ENCODE measurements at places on chromosomes 5 and 9.

DNA sequence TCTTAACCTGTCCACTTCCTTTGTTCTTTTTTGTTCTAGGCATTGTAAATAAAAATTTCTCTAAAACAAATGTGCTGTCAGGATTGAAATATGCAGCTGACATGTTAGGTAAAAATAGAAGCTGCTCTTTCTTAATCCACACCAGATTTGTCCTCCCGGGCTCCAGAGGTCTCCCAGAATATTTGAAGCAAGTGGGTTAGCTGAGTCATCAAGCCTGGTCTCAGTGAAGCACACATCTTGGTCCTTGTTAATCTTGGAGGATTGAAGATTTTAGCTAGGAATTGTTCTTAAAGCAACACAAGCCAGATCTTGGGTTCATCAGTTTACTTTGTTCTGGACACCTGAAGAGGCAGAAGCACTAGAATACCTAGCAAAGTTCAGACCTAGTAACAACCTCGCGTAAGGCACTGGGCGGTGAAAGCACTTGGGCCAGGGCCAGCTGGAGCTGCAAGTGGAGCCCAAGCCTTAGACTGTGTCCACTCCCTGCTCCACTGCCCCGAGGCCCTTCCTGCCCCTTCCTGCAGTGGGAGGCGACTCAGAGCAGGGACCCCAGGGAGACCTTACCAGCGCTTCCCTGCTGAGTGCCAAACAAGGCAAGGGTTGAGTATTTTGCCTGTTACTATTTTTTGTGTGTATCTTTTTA lies 36.5 kb downstream of the HABP4 start:
- DNase-seq: no peak

DNA sequence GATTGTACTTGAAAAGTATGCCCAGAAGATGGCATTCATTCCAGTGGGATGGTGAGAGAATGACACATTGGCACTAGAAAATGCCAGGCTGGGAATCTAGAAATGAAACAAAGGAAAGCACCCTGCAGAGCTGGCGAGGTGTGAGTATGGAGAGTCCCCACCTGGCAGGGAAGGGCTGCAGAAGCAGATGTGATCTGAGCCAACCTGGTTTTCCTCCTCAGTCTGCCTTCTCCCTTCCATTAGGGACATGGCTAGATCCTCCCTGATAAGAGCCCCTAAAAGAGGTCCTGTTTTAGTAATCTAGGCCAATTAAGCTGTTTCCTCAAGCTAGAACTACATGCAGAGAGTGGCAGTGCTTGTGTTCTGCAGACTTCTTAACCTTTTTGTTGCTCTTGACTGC lies 24.7 kb upstream of the TNFSF15 start:
- DNase-seq: no peak

DNA sequence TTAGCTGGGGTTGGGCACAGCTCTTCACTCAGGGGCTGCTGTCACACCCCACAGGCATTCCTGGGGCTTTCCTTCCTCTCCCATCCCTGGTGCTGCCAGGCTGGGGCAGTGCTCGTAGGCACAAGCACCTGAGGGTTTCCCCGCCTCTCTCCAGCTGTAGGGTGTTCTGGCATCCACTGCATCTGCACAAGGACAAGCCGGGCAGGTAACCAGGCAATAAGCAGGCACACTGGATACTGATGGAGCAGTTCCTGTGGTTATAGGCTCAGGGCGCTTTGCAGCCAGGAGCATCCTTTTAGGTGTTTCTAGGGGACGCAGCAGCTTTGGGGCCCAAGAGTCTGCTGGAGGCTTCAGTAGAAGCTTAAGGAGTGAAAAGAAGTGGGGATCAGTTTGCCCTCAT lies 56.8 kb downstream of the ARHGEF37 start:
- DNase-seq: no peak

GRCh38 chr5:145668714-145669113 lies 166.4 kb downstream of the PRELID2 start:
- DNase-seq: no peak

- DNase-seq: no peak
These were observed 85.9 kb downstream of the BOD1 start for GRCh38 chr5:173530547-173530946.

GRCh38 chr5:169746147-169746694 lies 109.1 kb downstream of the DOCK2 start:
- DNase-seq: no peak

DNA sequence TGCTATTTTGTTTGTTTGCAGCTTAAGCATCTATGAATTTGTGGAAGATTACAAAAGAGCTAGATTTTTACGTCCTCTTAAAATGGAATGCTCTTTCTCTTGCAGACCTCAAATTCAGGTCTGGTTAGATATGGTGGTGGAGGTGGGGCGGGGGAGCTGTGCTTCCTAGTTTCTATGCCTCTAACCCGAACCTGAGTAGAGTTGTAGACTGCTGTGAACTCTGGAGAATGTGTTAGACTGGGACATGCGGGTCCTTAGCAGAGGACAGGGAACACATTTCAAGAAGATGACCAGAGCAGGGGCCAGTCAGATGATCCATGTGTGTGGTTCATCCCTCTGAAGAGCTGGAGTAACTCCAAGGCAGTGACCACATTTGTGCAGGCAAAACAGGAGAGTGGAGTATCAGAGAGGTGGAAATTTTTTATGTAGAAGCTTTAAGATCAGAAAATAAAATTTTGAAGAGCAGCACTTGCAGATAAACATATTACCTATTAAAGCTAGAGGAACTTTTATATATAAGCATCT lies 154.9 kb downstream of the FAM174A start:
- DNase-seq: no peak

DNA sequence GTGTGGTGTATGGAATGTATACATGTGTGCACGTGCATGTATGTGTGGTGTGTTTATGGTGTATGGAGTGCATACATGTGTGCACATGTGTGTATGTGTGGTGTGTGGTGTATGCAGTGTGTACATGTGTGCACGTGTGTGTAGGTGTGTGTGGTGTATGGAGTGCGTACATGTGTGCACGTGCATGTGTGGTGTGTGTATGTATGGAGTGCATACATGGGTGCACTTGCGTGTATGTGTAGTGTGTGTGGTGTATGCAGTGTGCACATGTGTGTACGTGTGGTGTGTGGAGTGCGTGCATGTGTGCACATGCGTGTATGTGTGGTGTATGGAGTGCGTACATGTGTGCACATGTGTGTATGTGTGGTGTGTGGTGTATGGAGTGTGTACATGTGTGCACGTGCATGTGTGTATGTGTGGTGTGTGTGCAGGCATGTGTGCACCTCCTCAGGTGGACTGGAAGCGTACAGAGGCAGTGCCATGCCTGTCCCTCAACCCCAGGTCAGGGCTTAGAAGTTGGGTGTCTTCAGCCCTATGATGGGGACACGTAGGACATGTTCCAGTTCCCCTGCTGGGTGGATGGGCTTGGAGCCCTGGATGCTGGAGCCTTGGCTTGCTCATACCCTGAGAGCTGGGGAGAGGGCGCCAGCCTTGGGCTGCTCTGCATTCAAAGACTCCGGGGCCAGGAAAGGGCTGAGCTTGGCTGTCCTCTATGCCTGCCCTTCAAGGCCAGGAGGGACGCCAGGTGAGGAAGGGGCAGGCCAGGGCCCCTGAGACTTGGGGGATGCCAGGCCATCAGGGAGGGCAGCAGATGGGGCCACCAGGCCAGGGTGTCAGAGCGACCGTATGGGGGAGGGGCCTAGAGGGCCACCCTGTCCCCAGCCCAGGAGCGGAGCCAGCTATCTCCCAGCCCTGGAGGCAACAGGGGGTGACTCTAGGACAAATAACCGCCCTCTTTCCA lies 12.2 kb downstream of the MYMK start:
- DNase-seq: no peak

- no peak for DNase-seq
These were observed 202.8 kb downstream of the DMRTA1 start for GRCh38 chr9:22649384-22649783.

- DNase-seq: no peak
These were observed 24.1 kb downstream of the SLC1A3 start for GRCh38 chr5:36630201-36631145.

- DNase-seq: no peak
These were observed 30.4 kb downstream of the RUSC2 start for GRCh38 chr9:35520364-35520710.

- no peak for DNase-seq
These were observed 72.9 kb downstream of the ECPAS start for GRCh38 chr9:111411266-111411665.

DNA sequence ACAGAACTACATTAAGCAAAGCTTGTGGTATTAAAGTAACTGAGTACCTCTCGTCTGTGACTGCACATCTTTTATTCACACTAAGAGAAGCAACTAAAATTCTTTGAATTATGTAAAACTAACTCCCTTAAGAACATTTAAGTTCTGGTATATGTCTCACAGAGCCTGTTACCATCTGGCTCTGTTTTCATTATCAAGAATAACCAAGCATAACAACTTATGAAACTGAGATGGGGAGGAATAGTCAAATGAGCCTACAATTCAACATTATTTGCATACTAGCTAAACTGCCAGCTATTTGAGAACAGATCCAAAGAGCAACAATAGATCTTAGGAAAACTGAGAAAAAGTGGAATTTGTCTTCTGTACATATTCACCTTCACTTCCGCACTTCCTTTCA lies 25.3 kb upstream of the ISOC1 start:
- DNase-seq: no peak

DNA sequence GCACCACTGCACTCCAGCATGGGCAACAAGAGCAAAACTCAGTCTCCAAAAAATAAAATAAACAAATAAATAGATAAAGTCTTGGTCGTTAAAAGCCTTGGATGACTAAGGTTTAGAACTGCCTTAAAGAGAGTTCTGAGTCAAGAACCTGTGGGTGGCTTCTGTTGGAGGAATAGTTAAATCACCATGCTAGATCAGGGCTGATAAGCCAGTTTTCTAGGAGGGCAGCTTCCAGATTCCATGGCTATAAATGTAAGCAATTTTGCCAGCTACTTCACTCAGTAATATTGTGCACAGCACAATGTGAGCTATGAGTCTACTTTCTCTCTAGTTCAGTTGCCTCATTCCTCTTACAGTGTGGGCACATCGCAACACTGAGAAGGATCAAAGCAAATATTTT lies 242.1 kb upstream of the NUDT12 start:
- no peak for DNase-seq

DNA sequence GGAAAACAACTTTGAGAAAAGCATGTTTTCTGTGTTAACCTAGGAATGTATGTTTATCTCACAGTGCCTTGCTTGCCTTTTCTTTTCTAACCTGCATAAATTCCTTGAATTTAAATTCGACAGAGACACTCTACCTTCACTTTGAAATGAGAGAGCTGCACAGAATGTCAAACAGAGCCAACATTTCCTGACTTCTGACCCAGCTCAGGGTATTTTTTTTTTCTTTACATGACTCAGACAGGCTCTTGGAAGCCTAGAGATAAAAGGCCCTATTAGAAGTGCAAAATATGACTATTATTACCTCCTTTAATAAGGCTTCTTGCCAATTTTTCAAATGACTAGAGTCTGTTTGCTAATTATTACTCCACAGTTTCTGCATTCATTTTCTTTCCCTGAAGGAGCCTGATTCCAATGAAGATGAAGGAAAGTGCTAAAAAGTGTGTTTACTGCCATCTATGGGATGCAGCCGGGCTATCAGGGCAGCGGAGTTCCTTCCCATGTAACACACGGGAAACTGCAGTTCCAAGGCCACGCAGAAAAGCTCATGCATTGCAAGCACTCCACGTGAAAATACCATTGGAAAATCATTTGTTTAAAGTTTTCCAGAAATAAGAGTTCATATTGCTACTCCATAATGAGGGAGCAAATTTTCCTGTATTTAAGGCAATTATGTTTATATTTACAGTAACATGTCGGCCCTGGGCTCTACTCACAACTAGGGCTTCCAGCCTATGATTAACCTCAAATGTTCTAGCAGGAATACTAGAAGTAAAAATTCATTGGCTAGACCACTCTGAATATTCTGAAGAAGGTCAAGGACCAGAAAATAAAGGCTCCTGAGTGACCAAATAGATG lies 485.6 kb downstream of the ZSWIM6 start:
- DNase-seq: peak; percentile 15

DNA sequence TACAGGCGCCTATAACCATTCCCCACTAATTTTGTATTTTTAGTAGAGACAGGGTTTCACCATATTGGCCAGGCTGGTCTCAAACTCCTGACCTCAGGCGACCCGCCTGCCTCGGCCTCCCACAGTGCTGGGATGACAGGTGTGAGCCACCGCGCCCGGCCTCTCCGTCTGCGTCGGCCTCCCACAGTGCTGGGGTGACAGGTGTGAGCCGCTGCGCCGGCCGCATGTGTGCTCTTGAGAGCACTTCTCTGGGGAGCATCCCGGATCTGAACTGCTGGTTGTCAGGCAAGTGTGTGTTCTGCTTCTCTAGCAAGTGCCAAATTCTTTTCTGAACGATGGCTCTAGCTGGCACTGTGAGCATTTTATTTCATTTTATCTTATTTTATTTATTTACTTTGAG lies 3.7 kb upstream of the ENTPD2 start:
- no peak for DNase-seq

- peak; percentile 37 for DNase-seq
These were observed 426.8 kb downstream of the KIAA0825 start for GRCh38 chr5:94191604-94192003.

GRCh38 chr5:133469846-133470245 lies 142.5 kb downstream of the FSTL4 start:
- no peak for DNase-seq

- DNase-seq: no peak
These were observed 513.9 kb downstream of the CTNND2 start for GRCh38 chr5:11390291-11390767.

GRCh38 chr9:6759185-6759977 lies 1.6 kb downstream of the KDM4C start:
- DNase-seq: peak; percentile 68

GRCh38 chr5:68749631-68750030 lies 344.2 kb upstream of the SLC30A5 start:
- DNase-seq: no peak

DNA sequence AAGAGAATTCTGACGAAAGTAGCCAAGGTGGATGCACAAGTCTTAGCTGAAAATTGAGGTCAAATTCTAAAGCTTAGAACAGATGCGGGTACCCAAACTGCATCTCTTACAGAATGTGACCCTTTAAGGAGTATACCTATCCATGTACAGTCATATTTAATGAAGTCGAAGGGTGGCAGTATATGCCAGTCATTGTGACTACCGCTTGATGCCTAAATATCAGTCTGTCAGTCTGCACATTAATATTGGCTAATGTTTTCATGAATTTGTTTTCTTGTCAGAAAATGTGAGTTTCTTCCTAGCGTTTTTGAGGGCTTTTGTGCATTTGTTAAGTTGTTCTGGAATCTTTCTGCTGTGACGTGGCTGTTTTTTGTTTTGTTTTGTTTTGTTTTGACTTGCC lies 264.5 kb upstream of the ELAVL2 start:
- DNase-seq: peak; percentile 2

All from COLO829 (cell line).